Stimulated activated CD4-positive, alpha-beta T cell treated with anti-CD3 and anti-CD28 coated beads, TNF-alpha, amount 100 ng/mL, for 48 hours (primary cell): ENCODE measurements at places on chromosomes 3 and 15.

DNA sequence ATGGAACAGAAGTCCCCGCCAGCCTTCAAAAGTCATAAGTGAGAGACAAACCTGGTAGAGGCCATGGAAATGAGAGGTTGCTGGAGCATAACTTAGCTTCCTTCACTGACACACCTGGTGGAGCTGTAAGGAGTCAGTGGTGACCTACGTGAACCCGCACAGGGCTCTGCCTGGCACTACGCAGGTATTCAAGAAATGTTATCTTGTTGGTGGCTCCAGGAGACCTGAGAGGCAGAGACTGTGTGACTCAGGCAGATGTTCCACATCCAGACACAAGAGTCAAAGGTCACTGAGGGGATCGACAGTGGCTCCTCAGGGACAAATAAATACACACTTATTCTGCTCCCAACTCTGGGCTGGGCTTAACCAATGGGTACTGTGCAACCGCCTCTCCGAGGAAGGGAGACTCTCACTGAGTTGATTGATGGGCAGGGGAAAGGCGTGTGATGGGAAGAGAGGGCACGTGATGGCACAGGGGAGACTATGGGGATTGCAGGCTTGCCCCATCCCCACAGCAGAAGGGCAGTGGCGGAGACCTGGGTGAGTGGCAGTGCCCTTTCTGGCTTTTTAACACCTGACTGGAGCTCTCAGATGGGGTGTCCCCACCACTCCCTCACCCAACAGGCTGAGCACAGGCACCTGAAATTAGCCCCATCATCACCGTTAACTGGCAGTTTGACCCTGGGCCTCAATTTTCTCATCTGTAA is 111.7 kb upstream of the SMAD3 start:
- DNase-seq, result no peak

DNA sequence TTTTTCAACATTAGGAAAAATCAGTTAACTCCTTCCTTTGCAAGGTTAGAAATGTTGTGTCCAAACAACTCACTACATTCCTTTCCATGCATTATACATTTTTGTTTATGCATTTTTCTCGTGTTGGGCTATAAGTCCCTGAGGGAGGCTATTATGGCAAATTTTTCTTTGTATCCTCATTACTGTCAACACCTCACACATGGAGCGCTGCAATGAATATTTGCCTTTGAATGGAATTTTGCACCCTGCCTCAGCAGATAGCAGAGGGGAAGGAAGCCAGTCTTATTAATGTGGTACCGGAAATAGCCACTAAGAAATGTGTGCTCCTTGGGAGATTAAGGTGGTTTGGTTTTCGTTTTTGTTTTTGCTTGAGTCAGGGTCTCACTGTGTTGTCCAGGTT is 134.7 kb downstream of the THSD4 start:
- DNase-seq, result no peak

DNA sequence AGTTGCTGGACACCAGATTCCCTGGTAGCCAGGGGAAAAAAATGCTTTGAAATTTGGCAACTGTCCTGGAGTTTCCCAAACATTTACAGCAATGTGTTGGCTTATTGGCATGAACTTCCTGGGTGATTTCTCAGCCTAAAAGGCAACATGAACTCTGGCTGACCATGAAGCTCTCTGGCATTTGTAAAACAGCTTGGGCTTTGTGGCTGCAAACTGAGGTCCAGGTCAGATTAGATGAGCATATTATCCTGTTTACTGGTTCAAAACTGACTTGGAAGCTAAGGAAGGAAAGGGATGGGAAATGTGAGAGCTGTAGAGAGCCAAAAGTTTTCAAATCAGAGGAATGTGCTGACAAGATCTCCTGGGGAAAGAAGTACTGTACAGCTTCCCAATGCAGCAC is 139.0 kb downstream of the P3H2 start:
- no peak for DNase-seq

DNA sequence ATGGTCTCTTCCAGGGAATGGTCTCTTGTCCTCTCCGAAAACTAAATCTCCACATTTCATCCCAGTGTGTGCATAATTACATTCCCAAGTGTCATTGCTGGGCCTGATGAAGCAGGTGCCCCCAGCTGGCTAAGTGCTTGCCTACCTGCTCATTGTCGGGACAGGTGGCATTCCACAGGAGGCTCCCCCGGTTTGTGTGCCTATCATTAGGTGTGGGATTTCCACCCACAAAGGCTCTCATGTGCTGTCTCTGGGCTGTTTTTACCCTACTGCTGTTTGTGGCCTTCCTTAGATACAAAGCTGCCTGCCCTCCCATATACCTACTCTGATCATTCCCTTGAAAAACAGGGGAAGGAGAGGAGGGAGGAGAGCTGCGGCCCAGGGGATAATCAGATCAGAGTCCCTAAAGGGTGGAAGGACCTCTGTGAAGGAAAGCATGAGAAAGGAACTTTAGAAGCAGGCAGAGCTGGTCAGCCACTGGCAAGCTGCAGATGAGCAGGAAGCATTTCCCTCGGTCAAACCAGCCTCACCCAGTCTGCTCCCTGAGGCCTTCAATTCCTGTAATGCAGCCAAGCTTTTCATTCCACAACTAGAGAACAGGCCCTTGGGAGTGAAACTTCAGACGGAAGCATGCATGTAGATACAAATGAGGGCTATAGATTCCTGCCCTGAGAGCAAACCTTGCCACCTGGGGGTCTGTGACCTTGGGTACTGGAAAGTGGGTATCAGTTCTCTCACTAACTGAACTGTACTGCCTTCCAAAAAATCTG is 60.7 kb upstream of the HEG1 start:
- DNase-seq, result no peak

GRCh38 chr15:68640791-68641331 is 62.1 kb downstream of the CORO2B start:
- no peak for DNase-seq

- DNase-seq, result no peak
Observed at GRCh38 chr3:139527265-139527664, 12.3 kb downstream of the RBP1 start.
